ENCODE measurements at places on chromosomes 7 and 10.

DNA sequence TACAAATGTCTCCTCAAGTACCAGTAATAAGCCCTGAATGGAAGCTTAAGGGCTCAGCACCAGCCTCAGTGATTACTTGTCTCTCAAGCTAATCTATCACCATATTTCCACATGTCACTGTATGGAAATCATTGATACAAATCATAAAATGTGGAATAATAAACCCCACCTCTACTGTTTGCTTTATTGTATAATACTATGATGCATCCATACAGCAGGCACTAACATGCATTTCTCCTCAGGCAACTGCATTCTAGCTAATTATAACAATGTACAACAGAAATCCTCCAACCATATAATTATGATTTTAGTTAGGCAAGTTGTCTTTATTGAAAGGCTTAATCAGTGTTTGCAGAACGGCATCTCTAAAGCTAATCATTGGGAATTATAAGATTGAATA lies 26.2 kb downstream of the CRPPA start:
- no peak for DNase-seq

DNA sequence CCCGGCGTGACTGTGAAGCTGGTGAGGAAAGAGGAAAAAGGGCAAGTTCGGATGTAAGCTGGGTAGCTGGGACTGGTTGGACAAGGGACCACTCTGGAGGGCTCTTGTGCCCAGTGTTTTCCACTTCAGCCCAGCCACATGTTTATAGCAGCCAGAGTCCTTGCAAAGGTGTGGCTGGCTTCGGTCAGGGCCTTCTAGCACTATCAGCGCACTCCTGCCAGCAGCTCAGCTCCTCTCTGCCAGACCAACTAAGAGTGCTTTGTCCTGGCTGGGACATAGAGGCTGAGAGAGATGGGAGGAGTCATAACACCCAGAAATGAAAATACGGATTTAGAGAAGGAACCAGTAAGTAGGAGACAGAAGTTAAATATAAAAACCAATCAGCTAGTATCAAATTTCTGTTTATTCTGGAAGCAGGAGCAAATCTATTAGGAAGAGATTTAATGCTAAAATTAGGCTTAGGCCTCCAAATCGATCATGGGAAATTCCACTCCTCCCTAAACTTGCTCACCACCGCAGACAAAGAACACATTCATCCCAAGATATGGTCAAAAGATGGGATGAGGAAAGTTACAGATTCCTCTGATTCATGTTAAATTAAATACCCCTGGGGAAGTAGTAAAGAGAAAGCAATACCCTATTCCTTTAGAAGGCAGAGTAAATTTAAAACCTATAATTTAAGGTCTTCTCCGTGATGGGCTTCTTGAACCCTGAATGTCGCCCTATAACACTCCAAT lies 135.0 kb downstream of the RALA start:
- DNase-seq = no peak

GRCh38 chr10:75239096-75239790 lies 3.5 kb upstream of the COMTD1 start:
- no peak for DNase-seq

DNA sequence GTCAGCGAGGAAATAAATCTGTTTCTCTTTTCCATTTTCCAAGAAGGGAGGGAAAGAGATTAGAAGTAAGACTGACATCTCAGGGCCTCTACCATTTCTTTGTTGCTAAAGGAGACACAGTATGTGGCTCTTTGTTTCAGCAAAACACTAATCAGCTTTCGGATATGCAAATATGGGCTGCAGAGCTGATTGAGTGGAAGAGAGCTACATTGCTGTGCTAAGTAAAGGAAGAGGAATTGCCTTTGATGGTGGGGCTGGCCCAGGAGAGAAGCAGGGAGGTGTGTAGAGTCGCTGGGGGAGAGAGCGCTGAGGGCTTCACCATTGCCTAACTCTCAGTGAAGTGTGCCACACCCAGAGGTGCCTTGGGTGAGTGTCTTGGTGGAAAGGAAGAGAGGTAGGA lies 284.8 kb downstream of the SDK1 start:
- DNase-seq = no peak

DNA sequence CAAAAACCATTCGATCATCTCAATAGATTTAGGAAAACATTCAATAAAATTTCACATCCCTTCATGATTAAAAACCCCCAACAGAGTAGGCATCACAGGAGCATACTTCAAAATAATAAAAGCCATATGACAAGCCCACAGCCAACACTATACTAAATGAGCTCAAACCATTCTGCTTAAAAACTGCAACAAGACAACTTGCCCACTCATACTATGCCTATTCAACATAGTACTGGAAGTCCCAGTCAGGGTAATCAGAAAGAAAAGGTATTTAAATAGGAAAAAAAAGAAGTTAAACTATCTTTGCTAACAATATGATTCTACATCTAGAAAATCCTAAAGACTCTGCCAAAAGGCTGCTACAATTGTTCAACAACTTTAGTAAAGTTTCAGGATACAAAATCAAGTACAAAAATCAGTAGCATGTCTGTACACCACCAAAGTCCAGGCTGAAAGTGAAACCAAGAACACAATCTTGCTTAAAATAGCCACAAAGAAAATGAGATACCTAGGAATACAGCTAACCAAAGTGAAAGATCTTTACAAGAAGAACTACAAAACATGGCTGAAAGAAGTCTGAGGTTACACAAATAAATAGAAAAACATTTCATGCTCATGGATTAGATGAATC lies 882.6 kb downstream of the GRM8 start:
- no peak for DNase-seq

GRCh38 chr7:22872096-22872807 lies 49.6 kb upstream of the TOMM7 start:
- no peak for DNase-seq

DNA sequence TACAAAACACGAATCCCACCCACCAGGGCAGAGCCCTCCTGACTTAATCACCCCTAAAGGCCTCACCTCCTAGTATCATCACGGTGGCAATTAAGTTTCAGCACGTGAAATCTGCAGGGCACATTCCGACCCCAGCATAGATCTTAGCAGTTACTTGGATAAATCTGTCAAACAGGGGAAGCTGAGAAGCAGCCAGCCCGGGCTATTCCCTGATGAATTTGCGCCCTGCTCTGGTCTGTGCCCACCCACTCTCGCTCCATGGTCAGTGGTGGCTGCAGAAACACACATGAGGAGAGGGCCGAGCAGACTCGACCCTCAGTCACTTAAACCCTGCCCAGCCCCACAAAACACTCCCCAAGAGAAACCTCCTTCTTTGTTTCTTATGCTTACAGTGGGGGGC lies 28.7 kb downstream of the INSIG1 start:
- no peak for DNase-seq

DNA sequence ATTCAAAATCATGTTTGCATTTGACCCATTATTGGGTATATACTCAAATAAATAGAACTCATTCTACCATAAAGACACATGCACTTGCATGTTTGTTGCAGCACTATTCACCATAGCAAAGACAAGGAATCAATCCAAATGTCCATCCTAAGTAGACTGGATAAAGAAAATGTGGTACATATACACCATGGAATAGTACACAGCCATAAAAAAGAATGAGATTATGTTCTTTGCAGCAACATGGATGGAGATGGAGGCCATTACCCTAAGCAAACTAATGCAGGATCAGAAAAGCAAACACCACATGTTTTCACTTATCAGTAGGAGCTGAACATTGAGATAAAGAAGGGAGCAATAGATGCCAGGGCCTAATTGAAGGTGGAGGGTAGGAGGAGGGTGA lies 12.0 kb upstream of the HHEX start:
- DNase-seq = no peak

DNA sequence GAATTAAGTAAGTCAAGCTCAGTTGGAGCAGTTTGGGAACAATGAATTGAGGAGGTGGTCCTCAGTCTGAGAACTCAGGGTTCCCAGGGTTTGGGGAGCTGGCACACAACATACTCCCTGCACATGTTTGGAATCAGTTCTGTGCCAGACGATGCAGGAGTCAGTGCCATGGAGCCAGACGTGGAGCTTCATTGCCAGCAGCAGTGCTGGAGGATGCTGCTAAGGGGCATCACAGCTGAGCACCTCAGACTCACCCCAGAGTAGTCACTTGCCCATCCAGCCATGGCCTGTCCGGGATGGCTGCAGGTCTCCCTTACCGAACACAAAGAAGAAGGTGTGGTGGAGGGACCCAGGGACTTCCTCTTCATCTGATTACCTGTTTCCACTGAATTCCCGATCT lies 7.9 kb downstream of the GIMAP5 start:
- DNase-seq = no peak

GRCh38 chr7:17206349-17206905 lies 92.0 kb upstream of the AHR start:
- no peak for DNase-seq

GRCh38 chr7:121076350-121077164 lies 88.0 kb downstream of the CPED1 start:
- DNase-seq = no peak

GRCh38 chr7:28749638-28750037 lies 208.5 kb downstream of the TRIL start:
- DNase-seq = no peak

DNA sequence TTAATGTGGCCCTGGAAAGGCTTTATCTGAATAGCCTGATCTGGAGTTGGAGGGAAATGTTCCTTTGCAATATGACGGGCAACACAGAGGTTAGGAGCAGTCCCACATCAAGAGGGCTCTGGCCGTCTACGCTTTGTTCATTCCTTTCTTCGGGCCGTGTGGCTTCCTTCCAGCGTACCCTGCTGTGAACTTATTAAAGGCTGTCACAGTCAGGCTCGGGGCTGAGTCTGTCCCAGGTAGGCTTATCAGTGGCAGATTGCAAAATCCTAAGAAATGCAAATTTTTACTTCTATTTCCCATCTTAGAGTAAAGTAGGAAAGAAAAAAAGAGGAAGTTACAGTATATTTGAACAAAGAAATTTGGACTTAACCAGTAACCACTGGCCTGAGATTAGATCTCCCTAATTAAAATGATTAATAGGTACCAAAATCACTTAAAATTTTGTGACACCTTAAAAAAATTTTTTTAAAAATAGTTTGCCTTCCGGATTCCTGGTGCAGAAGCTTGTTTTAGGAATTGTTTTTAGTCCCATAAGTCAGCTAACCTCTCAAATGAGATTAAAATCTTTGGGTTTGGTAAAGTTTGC lies 453.1 kb upstream of the MKI67 start:
- DNase-seq = no peak

- DNase-seq = no peak
Observed at GRCh38 chr7:78634093-78634492, 819.4 kb downstream of the MAGI2 start.

- DNase-seq = peak; percentile 18
Observed at GRCh38 chr10:12350167-12350872, 973 bp downstream of the CAMK1D start.

Measured in stimulated activated CD4-positive, alpha-beta T cell treated with anti-CD3 and anti-CD28 coated beads, TNF-alpha, amount 100 ng/mL, for 1 hour (primary cell).